Motor neuron (in vitro differentiated cells): ENCODE measurements at places on chromosomes 16 and 17.

DNA sequence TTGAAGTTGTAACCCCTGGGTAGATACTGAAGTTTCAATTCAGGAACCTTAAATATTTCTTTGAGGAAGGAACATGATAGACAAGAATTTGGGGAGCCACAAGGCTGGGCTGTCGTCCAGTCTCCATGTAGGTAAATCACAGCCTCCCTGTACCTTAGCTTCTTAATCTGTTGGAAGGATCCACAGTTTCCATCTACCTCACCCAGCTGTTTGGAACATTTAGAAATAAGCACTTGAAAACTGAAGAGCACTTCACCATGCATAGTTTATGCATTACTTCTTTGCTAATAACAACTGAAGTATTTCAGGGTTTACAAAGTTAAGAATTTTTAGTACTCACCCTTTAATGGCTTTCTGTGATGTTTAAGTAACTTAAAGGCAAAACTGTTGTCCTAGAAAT is 17.2 kb downstream of the TXNDC11 start:
- ATAC-seq: no peak

DNA sequence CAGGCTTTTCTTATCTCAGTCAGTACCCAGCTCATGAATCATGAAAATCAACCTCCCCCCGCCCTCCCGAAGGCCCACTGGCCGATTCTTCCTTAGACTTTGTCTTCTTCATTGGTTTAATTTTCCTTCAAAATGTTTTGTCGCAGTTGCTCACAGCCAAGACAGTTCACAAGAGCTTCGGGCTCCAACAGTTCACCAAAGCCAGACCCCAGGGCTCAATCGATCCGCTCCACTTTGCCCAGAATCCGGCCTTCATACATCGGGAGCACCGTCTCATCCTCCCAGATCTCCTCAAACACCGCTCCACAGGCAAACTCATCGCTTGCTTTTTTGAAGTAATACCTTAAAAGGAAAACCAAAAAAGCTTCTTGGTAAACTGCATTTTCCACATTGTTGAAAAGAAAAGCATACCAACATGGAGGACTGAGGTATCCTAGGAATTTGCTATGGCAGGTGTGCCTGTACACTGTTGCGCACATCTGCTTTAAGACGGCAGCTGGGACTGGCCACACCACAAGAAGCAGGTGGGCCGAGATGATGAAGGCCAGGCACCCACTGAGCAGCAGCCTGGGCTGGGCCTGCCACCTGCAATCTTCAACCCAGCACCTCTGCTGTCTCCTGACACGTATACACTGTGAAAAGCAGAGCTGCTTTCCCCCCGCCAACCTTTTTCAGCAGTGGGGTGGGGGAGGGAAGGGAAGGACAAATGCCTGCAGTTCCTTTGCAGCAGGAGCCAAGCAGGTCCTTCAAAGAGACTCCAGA is 31.5 kb downstream of the AXIN2 start:
- no peak for ATAC-seq

- peak; percentile 40 for ATAC-seq
These were observed at the start of gene DNASE1L2 for GRCh38 chr16:2236337-2237101. DNASE1L2 (plus strand) TSS chr16:2236444; CDS start chr16:2236817, 373 bp downstream.

GRCh38 chr16:57316390-57317017 is 32.0 kb upstream of the PLLP start:
- ATAC-seq: no peak

- no peak for ATAC-seq
These were observed 725 bp downstream of the KRTAP16-1 start for GRCh38 chr17:41308251-41308917.

DNA sequence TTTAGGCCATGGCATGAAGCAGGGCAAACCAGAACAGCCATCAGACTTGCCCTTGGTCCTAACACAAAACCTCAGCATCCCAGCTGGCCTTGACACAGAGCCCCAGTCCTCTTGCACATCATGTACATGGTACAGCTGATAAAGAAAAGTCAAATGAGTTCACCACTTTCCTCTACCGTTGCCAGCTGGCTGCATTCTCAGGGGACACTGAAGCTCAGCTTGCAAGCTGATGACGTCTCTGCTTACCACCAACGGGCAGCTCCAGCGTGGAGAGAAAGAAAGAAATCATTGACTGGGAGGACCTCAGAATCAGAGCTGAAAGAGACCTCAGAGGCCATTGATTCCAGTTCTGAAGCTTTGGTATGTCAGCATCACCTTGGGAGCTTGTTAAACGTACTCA is 80.7 kb upstream of the CES5A start:
- ATAC-seq: no peak

- no peak for ATAC-seq
These were observed 6.7 kb downstream of the NUPR1 start for GRCh38 chr16:28531777-28532744.

GRCh38 chr17:7064261-7064660 is 15.8 kb downstream of the CLEC10A start:
- ATAC-seq: no peak

- ATAC-seq: no peak
These were observed 114.6 kb downstream of the PRKCB start for GRCh38 chr16:23950291-23950894.

- ATAC-seq: no peak
These were observed 86.2 kb downstream of the ITFG1 start for GRCh38 chr16:47374629-47375028.

DNA sequence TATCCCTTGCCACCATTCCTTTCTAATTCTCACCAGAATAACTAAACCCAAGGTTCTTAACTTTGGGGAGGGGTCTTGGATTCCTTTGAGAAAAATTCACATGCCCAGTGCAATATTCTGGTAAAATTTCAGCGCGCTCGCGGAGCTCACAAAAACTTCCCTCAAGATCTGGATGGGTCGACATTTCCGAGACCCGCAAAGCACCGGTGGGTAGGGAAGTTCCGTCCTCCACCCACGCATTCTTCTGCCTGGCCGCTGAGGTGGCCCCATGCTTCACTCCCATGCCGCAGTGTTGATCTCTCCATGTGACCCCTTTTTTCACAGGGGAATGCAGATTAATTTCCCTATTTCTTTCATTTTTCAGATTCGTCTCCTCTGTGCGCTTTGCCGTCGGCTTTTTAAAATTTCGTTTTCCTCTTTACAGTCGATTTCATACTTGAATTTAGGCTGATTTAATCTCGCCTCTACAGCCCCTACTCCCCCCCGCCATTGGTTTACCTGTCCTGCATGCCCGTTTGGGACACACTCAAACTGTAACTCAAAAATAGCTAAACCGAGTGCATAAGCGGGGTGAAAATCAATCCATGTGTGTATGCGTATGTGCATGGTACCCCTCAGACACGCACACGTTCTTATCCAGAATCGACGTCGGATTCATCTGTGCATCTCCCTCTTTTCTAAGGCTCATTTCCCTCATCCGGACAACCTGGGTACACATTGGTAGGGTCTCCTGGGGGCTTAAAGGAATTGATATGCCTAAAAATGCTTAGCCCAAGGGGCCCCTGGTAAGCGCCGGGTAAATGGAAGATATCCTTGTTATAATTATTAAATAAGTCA is 1.4 kb upstream of the SP6 start:
- ATAC-seq: no peak

GRCh38 chr17:58318627-58319172 is 9.9 kb downstream of the TSPOAP1 start:
- no peak for ATAC-seq

- no peak for ATAC-seq
These were observed 431 bp downstream of the SLFN11 start for GRCh38 chr17:35372846-35373533.

- ATAC-seq: peak; percentile 13
These were observed 486 bp downstream of the ZNF785 start for GRCh38 chr16:30585022-30585399.

- ATAC-seq: no peak
These were observed 5.0 kb upstream of the FADS6 start for GRCh38 chr17:74898376-74898946.
